ENCODE measurements at places on chromosomes 2 and 18. TPM values are rescaled to one million over a fixed set of nuclear protein-coding genes. Genes with fewer than 3 reads are reported as not detected.

GRCh38 chr2:189698020-189698887 lies 23.8 kb downstream of the ANKAR start:
- no peak for DNase-seq

DNA sequence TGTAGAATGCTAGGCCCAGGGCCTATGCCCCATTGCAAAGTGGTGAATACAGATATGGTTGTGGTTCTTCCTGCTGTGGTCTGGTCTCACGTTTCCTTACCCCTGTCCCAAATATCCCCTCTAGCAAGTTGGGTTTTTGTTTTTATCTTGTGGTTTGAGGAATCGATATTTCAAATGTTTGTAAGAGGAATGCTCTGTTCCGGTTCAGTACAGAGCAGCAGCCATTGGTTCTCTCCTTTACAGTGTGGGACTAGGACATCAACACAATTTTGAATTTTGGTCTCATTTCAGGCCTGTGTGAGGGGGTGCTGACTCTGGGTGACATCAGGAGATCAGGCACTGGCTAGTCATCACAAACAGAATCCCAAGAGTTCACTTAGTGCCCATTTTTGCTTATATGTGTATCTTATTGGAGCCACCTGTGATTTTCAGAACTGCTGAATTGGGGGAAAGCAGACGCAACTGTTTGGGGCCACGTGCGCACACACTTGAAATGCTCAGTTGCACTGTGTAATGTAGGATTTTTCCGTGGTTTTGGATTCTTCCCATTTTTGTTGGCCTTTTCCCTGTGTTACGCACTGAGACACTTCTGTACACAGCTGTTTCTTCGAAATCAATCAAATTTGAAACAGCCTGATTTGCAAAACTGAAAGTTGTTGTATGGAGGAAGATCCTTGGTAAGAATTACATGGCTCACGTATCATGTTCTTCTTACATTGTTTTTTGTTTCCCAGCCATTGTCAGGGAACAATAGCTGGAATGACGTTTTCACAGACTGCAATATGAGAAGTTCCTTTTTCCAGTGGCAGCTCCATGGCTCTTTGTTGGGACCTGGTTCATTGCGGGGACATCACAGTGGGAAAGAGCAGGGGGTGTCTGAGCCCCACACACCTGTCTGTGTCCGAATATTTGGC lies 8.6 kb downstream of the SH3BP4 start:
- DNase-seq: no peak

DNA sequence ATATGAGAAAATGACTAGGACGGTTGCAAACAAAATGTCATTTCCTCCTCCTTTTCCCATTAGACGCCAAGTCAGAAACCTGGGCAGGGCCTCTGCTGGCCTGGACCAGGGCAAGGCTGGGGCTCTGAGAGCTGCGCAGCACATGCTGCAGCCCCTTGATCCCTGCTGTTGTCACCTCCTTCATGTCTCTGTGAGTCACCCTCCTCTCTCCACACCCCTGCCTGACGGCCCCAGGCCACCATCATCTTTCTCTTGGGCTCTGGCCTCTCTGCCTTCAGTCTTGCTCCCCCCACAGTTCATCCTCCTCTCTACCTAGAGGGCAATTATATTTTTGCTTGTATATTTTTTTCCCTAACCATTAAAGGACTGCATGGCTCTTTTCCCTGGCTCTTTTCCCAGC lies 10.0 kb downstream of the FLACC1 start:
- DNase-seq: no peak

GRCh38 chr2:42931146-42931817 lies 138.9 kb upstream of the HAAO start:
- DNase-seq: no peak

GRCh38 chr2:39378968-39379367 lies 58.1 kb downstream of the MAP4K3 start:
- DNase-seq: no peak

- no peak for DNase-seq
These were observed 26.2 kb downstream of the GPATCH11 start for GRCh38 chr2:37110306-37111212.

GRCh38 chr2:85355073-85355410 lies 473 bp downstream of the ELMOD3 start:
- no peak for DNase-seq

GRCh38 chr2:6372317-6372901 lies 493.3 kb downstream of the CMPK2 start:
- no peak for DNase-seq

- no peak for DNase-seq
These were observed 269.6 kb downstream of the ARHGAP15 start for GRCh38 chr2:143398781-143399180.

GRCh38 chr2:209495855-209496585 lies 72.2 kb downstream of the MAP2 start:
- DNase-seq: peak; percentile 46

DNA sequence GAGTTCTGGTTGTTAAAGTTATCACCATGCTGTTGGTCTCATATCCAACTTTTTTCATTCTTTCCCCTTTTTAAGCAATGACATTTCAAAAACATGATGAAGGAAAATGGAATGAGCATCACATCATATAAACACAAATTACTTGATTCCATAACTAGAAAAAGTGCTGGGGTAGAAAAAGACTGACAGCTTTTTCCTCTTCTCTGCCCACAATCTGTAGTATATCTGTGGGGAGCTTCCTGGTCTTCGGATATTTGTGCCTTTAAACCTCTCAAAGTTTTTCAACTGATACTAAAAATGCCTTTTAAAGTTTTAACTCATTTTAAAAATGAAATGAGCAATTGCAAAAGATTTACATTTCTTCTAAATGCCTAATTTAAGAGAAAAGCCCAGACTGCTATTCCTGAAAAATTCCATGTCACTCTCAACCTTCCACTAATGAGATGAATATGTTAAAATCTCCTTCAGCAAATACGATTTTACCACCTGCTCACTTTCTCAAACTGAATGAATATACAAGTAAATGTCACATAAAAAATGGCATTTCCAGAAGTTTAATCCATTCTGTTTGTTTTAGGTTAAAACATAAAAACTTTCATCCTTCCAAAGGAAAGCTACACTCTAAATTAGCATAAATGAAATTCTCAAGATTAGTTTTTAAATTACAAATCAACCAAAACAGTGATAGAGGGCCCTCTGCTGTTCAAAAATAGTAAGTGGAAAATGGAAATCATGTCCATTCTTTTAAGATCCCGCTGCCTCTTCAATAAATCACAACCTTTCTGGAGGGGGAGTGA lies 2.1 kb downstream of the DNAH7 start:
- DNase-seq: no peak

DNA sequence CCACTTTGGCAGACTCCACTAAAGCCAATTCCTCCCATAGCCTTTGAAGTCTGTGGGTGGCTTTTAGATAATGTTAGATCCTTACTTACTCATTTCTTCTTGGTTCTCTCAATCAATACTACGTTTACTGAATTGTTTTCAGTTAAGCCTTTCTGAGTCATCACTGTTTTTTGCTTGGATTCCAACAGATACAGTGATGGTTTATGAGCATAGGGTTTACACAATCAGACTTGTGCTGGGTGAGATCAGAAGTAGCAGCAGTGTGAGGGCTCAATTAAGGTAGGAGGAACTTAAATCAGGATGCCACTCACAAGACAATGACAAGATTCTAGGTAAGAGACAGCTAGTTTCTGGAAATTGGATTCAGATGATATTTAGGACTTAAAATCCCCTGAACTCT lies 297.7 kb upstream of the DOK6 start:
- DNase-seq: no peak

GRCh38 chr2:218368621-218369153 lies 12.0 kb downstream of the CATIP start:
- DNase-seq: no peak

DNA sequence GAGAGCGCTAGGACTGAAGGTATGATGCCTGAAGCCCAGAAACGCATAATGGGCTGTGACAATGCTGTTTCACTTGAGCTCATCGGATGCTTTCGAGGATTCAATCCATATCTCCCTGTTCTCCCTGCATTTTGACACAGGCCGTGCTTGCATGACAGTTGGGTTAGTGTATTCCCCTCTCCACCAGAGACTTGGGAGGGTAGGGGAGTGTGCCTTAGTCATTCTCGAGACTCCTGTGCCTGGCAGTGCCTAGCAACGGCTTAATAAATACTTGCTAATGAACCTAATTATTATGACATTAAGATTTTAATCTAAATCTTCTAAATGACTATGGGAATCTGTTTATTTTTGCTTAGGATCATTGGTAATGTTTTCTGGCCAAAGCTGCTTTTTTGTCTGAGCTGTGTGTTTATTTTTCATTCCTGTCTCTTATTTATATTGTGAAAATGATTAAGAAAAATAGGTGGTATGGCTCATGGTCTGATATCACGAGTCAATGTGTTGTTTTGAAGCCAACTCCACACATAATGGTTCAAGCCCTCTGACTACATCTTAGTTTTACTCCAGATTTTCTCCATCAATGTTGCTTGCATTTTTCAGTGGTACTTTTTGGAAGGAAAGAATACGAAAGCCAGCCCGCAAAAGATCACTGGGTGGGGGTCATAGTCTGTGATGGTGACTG lies 61.3 kb downstream of the NEDD4L start:
- DNase-seq: no peak

DNA sequence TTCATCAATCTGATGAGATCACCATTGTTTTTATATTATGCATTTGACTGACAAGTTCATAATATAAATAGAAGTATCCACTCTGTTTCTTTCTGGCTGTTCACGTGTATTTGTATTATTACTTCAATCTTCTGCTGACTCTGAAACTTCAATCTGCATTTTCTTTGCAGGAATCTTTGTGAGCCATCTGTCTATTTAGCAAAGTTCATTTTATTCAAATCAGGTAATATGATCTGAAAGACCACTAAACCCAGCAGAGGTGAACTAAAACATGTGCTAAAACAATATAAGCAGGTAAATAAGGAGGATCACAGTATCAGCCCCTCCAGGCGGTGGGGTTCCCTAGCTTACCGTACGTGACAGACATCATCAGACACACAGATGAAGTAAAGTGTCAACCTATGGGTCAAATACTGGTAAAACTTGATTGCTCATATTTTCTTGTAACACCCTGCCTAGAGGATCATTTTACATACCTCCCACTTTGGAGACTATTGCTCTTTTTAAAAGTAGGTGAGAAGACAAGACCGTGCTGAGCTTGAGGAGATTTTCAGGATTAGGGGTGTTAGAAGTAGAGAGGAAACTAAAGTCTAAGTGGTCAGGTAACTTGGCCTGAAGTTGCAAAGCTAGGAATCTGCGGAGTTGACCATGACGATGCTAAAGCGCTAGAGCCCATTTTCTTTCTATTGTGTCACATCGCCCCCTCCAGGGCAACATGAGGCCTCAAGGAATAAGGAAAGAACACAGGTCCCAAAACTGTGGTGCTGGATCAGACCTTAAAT lies 9.0 kb downstream of the DTNB start:
- no peak for DNase-seq

- DNase-seq: no peak
These were observed 385.9 kb downstream of the DLGAP1 start for GRCh38 chr18:4069183-4069582.

DNA sequence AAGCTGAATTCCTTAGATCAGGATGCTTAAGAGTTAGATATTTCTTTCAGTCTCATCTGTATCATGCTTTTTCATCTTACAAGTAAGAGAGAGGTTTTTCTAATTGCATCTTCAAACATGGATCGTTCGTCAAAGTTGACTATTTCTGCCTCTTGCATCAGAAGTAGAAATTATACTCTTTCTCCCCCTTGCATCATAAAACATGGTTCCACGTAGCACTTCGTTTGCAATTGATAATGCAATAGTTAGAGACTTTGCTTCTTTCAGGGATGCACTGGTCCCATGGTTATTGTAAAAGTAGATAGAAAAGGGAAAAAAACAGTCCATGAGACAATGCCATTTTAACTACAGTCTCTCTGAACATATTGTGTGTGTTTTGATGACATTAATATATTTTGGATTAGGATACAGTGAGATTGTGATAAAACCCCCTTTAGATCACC lies 75.1 kb upstream of the PARD3B start:
- DNase-seq: no peak

- DNase-seq: no peak
These were observed 98.3 kb upstream of the STPG4 start for GRCh38 chr2:47253447-47253846.

- DNase-seq: no peak
These were observed 8.0 kb downstream of the TMBIM1 start for GRCh38 chr2:218284106-218284811.

DNA sequence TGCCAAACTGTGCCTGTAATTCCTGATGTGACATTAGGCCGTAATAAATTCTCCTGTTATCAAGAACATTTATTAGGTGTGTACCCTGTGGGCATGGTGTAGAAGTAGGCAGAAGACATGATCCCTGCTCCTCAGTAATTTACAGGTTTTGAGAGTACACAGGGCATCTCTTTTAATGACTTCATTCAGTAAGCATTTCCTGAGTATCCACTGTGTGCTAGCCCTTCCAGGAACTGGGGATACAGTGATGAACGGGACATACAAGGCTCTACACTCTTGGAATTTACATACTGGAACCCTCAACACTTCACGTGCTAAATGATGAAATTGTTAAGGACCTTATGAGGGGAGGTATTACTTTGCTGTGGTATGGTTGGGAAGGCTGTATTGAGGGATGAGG lies 30.2 kb downstream of the DIS3L2 start:
- no peak for DNase-seq

DNA sequence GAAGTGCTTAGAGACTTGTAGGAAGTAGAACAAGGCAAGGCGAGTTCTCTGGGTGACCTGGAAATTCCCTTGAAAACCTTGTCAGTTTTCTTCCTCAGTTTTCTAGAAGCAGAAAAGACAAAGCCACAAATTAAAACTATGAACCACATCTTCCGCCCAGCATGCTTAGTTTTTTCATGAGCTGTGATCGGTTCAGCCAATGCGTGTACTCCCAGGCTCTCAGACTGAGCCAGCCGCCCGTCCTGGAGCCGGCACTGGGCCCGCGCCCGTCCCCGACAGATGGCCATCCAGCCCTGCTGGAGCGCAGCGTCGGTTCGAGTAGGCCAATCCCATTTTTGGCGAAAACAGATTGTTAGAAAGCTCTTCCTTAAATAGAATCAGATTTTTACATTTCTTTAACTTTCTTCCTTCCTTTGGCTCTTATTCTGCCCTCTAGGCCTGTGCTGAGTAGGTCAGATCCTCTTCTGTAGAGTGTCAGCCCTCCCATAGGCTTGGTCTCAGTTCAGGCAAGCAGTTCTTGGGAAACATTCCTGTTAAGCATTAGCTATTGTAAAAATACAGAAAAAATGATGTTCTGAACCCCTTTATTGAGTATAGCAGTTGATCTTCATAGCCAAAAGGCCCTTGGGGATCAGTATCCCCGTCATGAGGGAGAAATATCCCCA lies 112.5 kb downstream of the NCK2 start:
- DNase-seq: no peak

DNA sequence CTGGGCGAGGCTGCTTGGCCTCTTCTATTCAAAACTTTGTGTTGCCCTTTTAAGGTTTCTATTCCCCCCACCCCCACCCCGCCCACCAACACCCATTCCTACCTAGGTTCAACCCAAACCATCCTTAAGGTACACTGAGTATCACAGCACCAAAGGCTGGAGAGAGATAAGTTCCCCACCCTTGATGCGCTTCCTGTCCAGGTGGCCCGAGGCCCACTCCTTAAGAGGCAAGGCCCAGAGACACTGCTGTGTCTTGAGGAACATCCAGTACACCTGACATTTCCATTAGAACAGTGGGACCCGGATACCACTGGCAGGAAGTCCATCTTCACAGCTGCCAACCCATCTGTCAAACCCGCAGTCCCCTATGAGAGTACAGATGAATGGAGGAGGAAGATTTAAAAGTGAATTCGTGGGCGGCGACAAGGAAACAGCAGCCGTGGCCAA lies 277 bp upstream of the INPP1 start:
- DNase-seq: no peak

The SPIRE1 gene
- polyA plus RNA-seq: 12.9 TPM

The ALS2 gene
- 11.0 TPM for polyA plus RNA-seq

The SFT2D3 gene
- polyA plus RNA-seq: 5.5 TPM

The HOXD13 gene
- 4.1 TPM for polyA plus RNA-seq

The HOXD4 gene
- 2.0 TPM for polyA plus RNA-seq

The SLC23A3 gene
- 0.79 TPM for polyA plus RNA-seq

The TAF4B gene
- polyA plus RNA-seq: 3.5 TPM

Data from urinary bladder (tissue), 4 donors.